ENCODE measurements at places on chromosomes 7 and 10. TPM values are rescaled to one million over a fixed set of nuclear protein-coding genes. Genes with fewer than 3 reads are reported as not detected.

The SUN3 gene
- not detected for total RNA-seq

The C7orf33 gene
- total RNA-seq: not detected

The TRIM50 gene
- total RNA-seq: not detected

The PPP1R9A gene
- 0.45 TPM for total RNA-seq

The AGBL3 gene
- total RNA-seq: 0.41 TPM

The PAPOLB gene
- not detected for total RNA-seq

The ABCA13 gene
- not detected for total RNA-seq

The C10orf71 gene
- not detected for total RNA-seq

The FXYD4 gene
- not detected for total RNA-seq

The CCT6A gene
- total RNA-seq: 193 TPM

The ADAM22 gene
- 2.4 TPM for total RNA-seq

The MYH16 gene
- total RNA-seq: not detected

All from fibroblast of the aortic adventitia (primary cell).